ENCODE measurements at places on chromosomes 16 and 17. TPM values are rescaled to one million over a fixed set of nuclear protein-coding genes. Genes with fewer than 3 reads are reported as not detected.

TMEM92 gene
- not detected for total RNA-seq

NPIPA7 gene
- 2.0 TPM for total RNA-seq

C16orf92 gene
- not detected for total RNA-seq

KRTAP9-8 gene
- total RNA-seq: not detected

KRTAP4-9 gene
- not detected for total RNA-seq

PPY gene
- total RNA-seq: not detected

DOC2A gene
- 11.8 TPM for total RNA-seq

ATAD5 gene
- total RNA-seq: 8.6 TPM

CES4A gene
- 9.0 TPM for total RNA-seq

MILR1 gene
- total RNA-seq: 0.82 TPM

LGALS3BP gene
- total RNA-seq: 10.6 TPM

SKAP1 gene
- 0.41 TPM for total RNA-seq

GNG13 gene
- total RNA-seq: not detected

GJD3 gene
- total RNA-seq: not detected

RTN4RL1 gene
- total RNA-seq: 20.4 TPM

SPNS2 gene
- total RNA-seq: 11.0 TPM

C16orf89 gene
- total RNA-seq: 3.3 TPM

KCNJ18 gene
- not detected for total RNA-seq

HLF gene
- 8.6 TPM for total RNA-seq

HOXB8 gene
- total RNA-seq: not detected

TMEM88 gene
- 1.2 TPM for total RNA-seq

PMP22 gene
- total RNA-seq: 9.4 TPM

GPR179 gene
- 1.2 TPM for total RNA-seq

CALB2 gene
- total RNA-seq: 19.2 TPM

CD300LG gene
- total RNA-seq: not detected

C16orf74 gene
- 0.82 TPM for total RNA-seq

ADAD2 gene
- not detected for total RNA-seq

KRT24 gene
- not detected for total RNA-seq

CD300LD gene
- not detected for total RNA-seq

CLDN7 gene
- 0.82 TPM for total RNA-seq

CCL4 gene
- 1.2 TPM for total RNA-seq

ZNF785 gene
- 18.3 TPM for total RNA-seq

SRL gene
- under 0.01 TPM for total RNA-seq

ANKS4B gene
- under 0.01 TPM for total RNA-seq

TCAP gene
- total RNA-seq: 0.82 TPM

SLC47A1 gene
- 4.9 TPM for total RNA-seq

CTRB2 gene
- total RNA-seq: not detected

SLC16A13 gene
- 0.82 TPM for total RNA-seq

TAF15 gene
- 48.1 TPM for total RNA-seq

KRTAP4-4 gene
- not detected for total RNA-seq

GH1 gene
- total RNA-seq: not detected

MPG gene
- 48.9 TPM for total RNA-seq

OTOP3 gene
- not detected for total RNA-seq

KIF2B gene
- total RNA-seq: not detected

CDRT15 gene
- total RNA-seq: not detected

LRRC46 gene
- total RNA-seq: not detected

LPCAT2 gene
- total RNA-seq: 2.4 TPM

SNX20 gene
- under 0.01 TPM for total RNA-seq

ITGB3 gene
- 1.2 TPM for total RNA-seq

Measured in frontal cortex (tissue), 4 donors.